Hepatocyte (in vitro differentiated cells): ENCODE measurements at places on chromosomes 2 and 18. TPM values are rescaled to one million over a fixed set of nuclear protein-coding genes. Genes with fewer than 3 reads are reported as not detected.

The PIKFYVE gene
- polyA plus RNA-seq, result 6.1 and 7.3 TPM in 2 replicates

DNA sequence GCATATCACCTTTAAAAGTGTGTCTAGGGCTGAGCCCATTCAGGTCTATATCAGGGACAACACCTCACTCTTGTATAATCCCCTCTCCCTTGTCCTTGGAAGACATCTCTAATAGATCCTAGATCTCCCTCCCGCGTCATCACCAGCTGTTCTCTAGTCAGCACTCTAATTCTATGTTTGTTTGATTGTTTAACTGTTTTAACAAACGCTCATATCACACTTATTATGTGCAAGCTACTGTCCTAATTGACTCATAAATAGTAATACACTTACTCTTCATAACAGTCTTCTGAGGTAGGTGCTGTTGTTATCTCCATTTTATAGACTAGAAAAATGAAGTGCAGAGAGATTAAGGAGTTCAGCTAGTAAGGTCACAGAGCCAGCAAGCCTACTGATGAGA, 1.6 kb upstream of the ERMN start:
- DNase-seq, result no peak

- DNase-seq, result no peak
Observed at GRCh38 chr2:71888751-71889445, 258.8 kb downstream of the CYP26B1 start.

The MAP2 gene
- 4.6 and 5.8 TPM in 2 replicates for polyA plus RNA-seq

DNA sequence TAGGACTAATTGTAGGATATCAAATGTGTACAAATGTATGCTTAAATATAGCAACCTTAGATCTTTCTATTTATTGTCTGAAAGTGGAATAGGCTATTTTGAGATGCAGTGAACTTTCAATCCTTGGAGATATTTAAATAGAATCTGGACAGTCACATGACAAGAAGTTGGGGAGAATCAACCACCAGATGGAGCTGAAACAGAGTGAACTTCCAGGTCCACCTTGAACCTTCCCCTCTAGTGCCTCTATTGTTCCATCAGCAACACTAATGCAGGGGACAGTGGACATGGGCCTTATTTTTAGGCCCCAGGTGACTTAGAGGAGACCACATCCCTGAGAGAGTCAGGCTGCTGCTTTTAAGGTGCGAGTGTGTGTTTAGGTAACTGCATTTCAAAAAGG, 37.0 kb upstream of the CRIM1 start:
- no peak for DNase-seq

DNA sequence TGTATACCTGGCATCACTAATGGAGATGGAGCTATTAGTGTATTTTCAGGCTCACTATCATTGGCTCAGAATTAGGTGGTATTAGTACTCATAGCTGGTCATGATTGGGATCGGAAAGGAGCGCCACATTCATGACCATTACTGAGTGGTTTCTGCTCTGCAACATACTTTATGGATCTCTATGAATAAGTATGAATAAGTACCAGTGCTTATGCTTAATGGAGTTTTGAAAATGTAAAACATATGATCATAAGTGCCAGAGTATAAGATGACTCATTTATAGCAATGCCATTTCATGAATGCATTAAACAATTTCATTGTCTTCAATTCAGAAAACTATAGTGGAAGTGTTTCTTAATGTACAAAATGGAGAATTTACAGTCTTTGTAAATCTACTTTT, 156.7 kb downstream of the GALNT3 start:
- DNase-seq, result no peak

DNA sequence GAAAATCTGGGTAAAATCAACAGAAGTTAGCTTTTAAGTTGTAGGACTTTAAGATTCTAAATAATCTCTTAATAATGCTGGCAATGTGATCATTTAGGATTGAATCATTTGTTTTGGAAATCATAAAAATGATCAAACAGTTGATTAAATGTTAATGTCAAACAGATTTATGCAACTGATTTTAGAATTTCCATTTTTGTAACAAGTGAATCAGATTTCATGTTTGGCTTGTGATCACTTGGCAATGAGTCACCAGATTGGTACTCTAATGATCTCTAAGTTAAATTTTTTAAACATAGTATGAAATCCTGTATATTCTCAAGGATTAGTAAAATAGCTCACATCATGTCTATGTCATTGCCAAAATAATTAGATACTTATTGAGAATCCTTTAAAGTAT, 50.1 kb upstream of the UNC80 start:
- no peak for DNase-seq

DNA sequence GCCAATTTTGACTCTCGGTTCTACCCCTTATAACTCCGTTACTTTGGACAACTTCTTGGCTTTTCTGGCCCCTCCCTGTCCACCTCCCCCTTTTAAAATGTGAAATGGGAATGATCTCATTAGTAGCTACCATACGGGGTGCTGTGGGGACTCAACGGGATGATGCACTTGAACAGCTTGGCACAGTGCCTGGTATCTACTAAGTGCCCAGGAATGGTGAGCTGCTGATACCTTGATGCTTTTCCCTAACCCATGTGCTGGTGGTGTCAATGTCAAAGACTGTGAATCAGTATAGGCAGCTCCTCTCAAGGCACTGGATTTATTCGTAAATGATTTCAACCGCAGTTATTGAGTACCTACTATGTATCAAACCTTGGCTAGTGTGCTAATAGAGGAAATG, 204.2 kb downstream of the LOXHD1 start:
- DNase-seq, result no peak

The GORASP2 gene
- 109 and 126 TPM in 2 replicates for polyA plus RNA-seq

The RGPD3 gene
- polyA plus RNA-seq, result 0.06 TPM in 1 of 2 replicates, not detected in the other

The LCT gene
- polyA plus RNA-seq, result 0.51 and 1.0 TPM in 2 replicates

The RTKN gene
- polyA plus RNA-seq, result 77.5 and 85.0 TPM in 2 replicates

DNA sequence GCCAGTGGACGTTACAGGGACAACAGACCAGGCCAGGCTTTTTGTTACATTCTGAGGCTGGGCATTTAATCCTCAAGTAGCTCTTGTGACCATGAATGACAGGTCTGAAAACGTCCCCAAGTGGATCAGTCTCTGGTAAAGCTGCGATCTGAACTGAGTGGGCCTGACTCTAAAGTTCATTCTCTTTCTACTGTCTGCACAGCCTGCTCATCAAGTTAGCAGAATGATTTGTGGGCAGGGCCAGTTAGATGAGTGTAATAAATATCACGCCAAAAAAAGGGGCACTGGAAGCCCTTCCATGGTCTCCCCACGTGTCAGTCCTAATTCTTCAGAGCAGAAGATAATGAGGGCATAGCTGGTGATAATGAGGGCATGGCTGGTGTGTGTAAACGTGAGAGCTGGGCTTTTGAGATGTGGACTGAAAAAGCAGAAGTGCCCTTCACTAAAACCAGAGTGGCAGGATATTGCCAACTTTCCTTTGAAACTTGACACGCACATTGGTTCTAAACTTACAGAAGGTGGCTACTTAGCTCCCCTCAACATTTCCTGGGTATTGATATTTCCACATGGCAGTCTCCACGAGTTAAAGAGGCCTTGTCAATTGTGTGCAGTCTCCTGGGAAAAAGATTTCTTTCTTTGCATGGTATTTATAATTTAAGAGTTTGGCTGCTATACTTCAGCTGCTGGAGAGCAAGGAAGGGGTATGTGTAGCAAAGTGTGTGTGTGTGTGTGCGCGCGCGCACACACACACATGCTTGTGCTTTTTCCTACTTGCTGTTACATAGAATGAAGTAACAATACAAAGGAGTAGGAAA, 72.7 kb upstream of the LYPD6B start:
- no peak for DNase-seq

DNA sequence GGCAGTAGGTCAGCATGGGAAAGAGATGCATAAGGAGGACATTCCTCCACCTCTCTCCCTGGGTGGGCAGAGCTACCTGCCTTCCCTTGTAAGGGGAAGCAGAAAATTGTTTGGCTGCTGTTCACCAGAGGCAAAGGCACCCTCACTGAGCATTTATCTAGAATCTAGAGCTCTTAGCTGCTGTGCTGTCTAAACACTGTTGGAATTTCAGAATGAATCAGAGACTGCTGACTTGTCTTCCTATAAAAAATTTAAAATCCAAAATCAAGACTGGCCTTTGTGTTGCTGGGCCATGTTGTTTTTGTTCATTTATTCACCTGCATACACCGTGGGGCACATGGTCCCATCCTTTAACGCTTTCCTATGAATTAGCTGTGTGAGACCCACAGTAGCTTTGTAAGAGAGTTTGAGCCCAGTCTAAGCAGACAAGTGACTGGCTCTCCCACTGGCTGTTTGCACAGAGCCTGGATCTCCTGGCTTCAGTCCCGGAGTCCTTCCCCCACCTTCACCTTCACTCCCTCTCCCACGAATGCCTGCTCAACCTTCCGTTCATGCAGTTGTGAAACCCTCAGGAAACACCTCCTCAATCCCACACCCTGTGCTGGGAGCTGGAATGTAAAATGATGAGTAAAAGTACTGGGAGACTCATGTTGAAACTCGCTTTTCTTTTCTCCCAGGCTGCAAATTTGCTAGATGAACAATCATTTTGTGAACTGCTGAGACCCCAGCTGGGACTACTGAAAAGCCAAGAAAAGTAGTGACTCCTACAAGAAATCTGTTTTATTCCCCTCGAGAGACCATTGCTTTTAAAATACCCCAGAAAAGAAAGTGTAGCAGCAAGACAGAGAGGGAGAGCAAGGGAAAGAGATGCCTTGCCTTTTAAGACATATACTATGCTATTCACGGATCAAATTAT, 76.2 kb downstream of the FAM168B start:
- DNase-seq, result peak; percentile 49
